HuH-7.5 (cell line): ENCODE measurements at places on chromosomes 13 and 19.
A peak's percentile ranks its signal among the peaks of the same experiment; 100 is the strongest.

- no peak for DNase-seq
These were observed 14.3 kb downstream of the CCDC97 start for GRCh38 chr19:41324231-41324702.

- no peak for DNase-seq
These were observed 86.2 kb upstream of the FRY start for GRCh38 chr13:31945202-31945961.

DNA sequence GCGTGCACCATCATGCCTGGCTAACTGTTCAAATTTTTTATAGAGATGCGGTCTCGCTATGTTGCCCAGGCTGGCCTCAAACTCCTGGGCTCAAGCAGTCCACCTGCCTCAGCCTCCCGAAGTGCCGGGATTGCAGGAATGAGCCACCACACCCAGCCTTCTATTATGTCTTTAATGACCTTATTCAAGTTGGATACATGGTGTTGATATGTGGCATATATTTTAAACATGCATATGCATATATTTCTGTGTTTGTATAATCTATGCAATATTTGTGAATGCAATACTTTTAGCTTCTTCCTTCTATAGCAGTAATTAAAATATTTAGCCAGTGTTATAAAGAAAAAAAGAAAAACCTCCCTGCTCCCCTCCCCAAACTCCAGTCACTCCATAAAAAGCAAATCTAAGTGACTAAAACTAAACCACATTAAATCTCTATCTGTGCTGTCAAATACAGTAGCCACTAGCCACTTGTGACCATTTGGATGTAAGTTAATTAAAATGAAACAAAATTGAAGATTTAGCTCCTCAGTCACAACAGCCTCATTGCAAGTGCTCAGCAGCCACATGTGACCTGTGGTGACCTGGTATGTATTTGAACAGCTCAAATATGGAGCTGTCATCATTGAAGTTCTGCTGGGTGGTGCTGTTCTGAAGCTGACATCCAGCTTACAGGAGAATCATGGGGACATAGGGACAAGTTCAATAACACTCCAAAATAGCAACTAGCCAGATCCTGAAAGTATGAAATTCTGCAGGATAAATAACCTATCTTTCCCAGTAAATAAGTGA lies 27.4 kb downstream of the FCGBP start:
- peak; percentile 70 for DNase-seq

GRCh38 chr13:30808600-30808999 lies 73.3 kb downstream of the ALOX5AP start:
- DNase-seq: no peak

- no peak for DNase-seq
These were observed 169.1 kb downstream of the SHISA2 start for GRCh38 chr13:25882466-25883357.

- no peak for DNase-seq
These were observed 130.3 kb upstream of the SERP2 start for GRCh38 chr13:44243198-44243857.

- DNase-seq: peak; percentile 92
These were observed at the start of gene GARRE1 for GRCh38 chr19:34254046-34254697. TSS of gene GARRE1 (plus strand) at chr19:34254554. CDS start at chr19:34300474, 45,920 bp downstream.

DNA sequence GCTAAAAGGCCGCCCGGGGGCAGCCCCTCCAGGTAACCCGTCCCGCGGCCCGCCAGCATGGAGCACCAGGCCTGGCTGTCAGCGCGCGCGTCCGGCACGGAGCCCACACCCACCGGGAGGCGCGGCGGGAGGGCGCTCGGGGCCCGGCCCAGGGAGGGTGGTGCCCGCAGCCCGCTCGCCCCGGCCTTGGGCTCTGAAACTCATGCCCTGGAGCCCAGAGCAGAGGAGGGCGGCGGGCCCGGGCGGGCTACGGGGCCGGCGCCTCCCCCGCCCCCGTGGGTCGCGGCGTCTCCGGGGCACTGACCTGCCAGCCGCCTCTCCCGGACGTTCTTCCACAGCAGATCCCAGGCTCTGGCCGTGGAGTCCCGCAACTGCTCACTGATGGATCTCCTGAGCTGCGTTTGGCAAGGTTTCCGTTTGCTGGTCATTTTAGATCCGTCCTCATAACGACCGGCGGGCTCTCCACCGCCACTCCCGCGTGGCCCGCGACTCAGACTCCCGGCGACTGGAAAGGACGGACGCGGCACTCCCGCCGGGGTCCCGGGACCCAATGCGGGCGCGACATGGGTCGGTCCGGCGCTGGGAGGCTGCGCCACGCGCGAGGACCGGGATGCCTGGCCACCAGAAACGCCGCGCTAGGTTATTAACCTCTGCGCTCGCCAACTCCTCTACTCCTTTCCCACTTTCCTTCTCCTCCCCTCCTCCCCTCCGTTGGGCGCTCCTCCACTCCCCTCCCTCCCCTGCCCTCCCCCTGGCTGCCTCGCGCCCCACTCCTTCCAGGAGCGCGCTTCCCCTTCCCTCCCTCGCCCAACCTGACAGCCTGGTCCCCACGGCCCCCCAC lies 64.7 kb upstream of the STARD13 start:
- no peak for DNase-seq

DNA sequence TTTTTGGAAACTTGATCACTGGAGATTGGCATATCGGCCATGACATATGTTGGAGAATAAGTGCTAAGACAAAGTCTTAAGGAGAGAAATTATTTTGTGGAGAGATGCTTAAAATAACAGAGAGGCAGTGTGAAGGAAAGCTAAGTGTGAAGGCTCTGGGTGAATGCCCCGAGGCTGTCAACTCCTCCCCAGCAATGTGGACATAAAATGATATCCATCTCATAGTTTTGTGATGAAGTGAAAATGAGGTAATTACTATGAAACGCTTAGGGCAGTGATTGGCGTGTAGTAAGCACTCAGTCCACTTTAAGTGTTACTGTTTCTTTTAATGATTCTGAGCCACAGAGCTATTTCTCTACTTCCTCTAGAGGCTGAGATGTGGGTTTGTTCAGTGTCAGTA lies 195.8 kb upstream of the KLF12 start:
- DNase-seq: no peak

- no peak for DNase-seq
These were observed 9.8 kb upstream of the USPL1 start for GRCh38 chr13:30607908-30608307.

- DNase-seq: no peak
These were observed 251.9 kb downstream of the COL4A1 start for GRCh38 chr13:110055089-110055488.

- peak; percentile 70 for DNase-seq
These were observed 32.5 kb downstream of the MCF2L start for GRCh38 chr13:113001241-113002140.

DNA sequence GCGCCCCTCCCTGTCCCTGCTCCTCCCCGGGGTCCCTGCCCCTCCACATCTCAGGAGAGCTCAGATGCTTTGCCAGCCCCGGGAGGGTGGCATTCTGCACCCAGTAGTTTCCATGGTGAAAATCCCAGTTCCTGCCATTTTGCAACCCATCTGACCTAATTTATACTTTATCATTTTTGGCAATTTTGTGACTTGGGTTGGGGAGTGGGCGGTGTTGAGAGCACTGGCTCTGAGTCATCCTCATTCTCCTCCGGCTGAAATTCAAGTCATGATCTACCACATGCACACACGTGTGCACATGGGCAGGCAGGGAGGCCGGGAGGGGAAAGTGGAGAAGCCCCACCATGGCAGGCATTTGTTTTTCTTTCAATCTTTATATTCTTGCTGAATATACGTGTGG lies 208.6 kb downstream of the URI1 start:
- DNase-seq: no peak

DNA sequence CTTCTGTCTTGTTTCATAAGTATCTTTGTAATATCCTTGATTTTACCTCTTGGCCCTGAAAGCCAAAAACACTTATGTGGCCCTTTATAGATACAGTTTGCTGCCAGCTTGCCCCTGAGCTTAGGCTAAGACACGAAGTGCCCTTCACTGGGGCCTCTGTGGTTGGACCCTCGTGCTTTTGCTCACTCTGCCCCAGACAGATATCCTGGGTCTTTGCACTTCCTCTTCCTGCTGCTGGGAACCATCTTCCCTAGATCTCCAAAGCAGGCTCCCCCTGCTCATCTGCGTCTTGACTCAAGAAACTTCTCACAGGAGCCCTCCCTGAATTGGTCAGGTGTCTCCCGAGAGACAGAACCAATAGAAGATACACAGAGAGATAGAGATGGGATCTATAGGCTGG lies 2.0 kb upstream of the TNFSF14 start:
- no peak for DNase-seq
